Lung (tissue), 17 donors: ENCODE measurements at places on chromosomes 3 and 15. TPM values are rescaled to one million over a fixed set of nuclear protein-coding genes. Genes with fewer than 3 reads are reported as not detected.

Gene ZNF385D
- 3.1 TPM for total RNA-seq

Gene PIF1
- total RNA-seq, result 2.4 TPM

Gene ADGRG7
- total RNA-seq, result not detected

Gene DOCK3
- 1.4 TPM for total RNA-seq

DNA sequence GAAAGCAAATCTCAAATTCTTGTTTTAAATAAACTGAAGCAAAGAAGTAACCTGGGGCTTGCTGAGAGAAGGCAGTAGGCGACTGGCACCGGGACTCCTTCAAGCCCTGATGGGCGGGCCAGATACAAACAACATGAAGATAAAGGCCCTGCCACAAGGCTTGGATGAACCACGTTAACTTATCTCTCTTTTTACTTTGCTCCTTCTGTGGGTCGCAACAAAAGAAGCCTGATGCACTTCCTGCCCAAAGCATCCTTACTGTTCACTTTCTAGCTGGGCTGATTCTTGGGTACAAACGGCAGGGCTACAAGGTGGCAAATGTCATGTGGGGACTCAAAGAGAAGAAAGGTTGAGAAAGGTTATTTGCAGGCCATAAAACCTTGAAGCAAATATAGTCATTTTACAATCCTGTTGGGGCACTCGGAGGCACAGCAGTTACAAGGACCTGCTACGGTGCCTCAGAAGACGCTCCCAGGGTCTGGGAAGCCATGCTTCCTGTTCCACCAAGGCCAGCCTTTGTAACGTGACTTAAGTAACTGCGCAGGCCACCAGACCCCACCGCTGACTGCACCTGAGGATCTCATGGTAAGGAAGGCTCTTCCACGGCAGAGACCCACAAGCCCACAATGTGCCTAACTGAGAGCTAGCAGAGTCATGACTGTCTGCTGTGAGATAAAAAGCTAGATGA lies 71.1 kb downstream of the CHSY1 start:
- peaks cover 16% of the 10 kb centered on the region for H3K36me3 ChIP-seq
- H3K27ac ChIP-seq, result peak overlapping the region; percentile 16
- H3K4me3 ChIP-seq, result no peak overlapping the region
- H3K4me1 ChIP-seq, result peaks cover 19% of the 10 kb centered on the region
- DNase-seq, result no peak
- no peaks in the 10 kb centered on the region for H3K27me3 ChIP-seq

GRCh38 chr3:150286390-150287147 lies 121.5 kb upstream of the TSC22D2 start:
- H3K27me3 ChIP-seq, result no peaks in the 10 kb centered on the region
- peak overlapping the region; percentile 45 for H3K27ac ChIP-seq
- no peaks in the 10 kb centered on the region for H3K36me3 ChIP-seq
- no peak overlapping the region for H3K4me3 ChIP-seq
- H3K4me1 ChIP-seq, result no peaks in the 10 kb centered on the region

DNA sequence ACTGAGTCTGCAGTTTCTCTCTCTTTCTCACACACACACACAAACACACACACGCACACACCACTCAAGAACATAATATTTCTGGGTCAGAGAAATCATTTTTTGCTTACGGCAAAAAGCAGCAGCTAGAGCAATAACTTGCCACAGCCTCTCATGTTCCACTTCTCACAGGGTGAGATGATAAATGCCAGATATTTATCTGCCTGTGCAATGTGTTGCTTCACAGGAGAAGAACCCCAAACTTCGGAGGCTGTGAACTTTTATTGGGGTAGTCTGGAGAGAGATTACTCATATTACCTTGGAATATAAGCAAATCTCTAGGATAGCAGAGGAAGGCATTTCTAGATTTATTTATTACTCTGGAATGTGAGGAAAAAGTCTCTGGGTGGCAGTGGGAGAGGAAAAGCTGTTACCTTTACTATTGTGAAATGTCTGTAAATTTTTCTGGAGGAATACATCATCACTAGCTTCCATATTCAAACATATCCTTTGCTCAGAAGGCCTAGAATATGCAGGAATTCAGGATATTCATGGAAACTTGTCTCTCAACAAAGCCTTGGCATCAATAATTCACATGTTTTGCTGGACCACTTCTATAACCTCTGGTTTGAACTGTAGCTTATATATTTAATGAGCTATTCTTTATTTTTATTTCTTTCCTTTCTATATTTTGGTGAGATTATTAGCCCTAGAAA lies 369.2 kb downstream of the NSUN3 start:
- H3K27me3 ChIP-seq, result no peaks in the 10 kb centered on the region
- no peak for DNase-seq
- no peak overlapping the region for H3K27ac ChIP-seq
- H3K4me1 ChIP-seq, result no peaks in the 10 kb centered on the region
- H3K36me3 ChIP-seq, result no peaks in the 10 kb centered on the region

- H3K27ac ChIP-seq, result no peak overlapping the region
- H3K36me3 ChIP-seq, result no peaks in the 10 kb centered on the region
- no peaks in the 10 kb centered on the region for H3K27me3 ChIP-seq
- H3K4me1 ChIP-seq, result peaks cover 65% of the 10 kb centered on the region
- H3K4me3 ChIP-seq, result no peak overlapping the region
Measured at GRCh38 chr3:4507024-4507596, 14.0 kb downstream of the ITPR1 start.

DNA sequence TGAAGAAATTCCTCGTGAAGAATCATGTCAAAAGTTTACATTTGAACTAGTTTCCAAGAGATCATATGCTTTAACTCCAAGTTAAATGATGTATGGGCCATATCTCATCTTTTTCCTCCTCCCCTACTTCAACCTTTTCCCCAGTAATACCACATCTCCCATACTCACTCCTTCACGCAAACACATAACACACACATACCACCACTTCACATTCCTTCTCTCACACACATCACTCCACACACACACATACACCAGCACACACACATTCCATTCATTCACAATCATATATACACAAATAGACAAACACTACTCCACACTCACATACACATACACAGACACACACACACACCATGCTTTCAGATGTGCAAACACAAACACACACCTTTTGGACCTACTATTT lies 769.0 kb upstream of the NR2F2 start:
- H3K36me3 ChIP-seq, result no peaks in the 10 kb centered on the region
- DNase-seq, result no peak
- no peak overlapping the region for H3K4me3 ChIP-seq

DNA sequence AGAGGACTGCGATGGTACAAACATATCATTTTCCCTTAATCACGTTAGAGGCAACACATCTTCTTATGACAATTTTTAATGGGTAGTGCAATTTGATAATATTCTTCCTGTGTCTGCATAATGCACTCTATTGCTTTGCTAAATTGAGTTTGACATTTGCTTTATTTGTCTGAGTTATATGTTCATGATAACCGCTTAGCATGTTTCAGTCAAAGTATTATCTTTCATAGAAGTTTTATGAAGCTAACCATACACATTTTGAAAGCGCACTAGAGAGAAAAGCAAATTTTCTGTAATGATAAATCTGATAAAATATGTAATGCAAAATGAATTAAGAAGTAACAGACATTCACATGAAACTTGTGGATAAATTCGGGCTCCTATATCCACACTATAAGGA lies 1276.9 kb downstream of the ZPLD1 start:
- H3K36me3 ChIP-seq, result no peaks in the 10 kb centered on the region
- DNase-seq, result no peak
- no peaks in the 10 kb centered on the region for H3K27me3 ChIP-seq
- H3K27ac ChIP-seq, result no peak overlapping the region

DNA sequence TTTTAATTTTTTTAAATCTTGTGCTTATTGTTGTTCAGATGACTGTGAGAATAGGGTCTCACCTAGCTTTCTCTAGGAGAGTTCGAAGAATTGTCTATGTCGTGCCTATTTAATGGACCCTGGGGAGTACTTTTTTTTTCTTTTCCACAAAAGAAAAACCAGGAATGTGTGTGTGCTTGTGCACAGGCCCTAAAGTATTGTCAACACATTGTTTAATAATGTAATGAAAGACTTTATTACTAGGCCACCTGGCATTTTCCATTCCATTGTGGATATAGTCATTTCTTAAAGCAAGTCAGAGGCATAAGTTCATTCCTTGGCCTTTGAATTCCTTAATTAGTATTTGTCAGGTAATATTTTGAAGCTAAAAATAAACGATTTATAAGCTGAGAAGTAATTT lies 135.9 kb downstream of the KLHL25 start:
- no peak for DNase-seq
- H3K4me1 ChIP-seq, result no peaks in the 10 kb centered on the region
- H3K36me3 ChIP-seq, result peaks cover 36% of the 10 kb centered on the region
- no peak overlapping the region for H3K4me3 ChIP-seq
- H3K27me3 ChIP-seq, result no peaks in the 10 kb centered on the region

DNA sequence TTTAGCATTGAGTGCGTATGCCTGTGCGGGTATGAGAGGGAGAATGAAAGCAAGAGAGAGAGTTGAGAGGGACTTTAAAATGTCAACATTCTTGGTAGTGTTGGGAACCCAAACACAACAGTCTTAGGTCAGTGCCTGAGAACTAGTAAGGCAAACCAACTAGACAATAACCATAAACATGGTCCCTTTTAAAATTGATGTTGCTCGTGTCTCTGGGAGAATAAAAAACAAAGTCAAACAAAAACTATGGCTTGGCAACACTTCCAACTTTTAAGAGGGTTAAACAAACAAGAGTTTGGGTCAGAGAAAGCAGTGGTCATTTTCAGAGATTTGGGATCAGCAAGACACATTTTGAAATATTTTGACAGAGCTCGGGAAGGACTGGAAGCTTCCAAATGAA lies 146.7 kb upstream of the THBS1 start:
- H3K4me1 ChIP-seq, result peaks cover 17% of the 10 kb centered on the region
- H3K27ac ChIP-seq, result no peak overlapping the region
- no peak for DNase-seq
- no peaks in the 10 kb centered on the region for H3K27me3 ChIP-seq
- no peaks in the 10 kb centered on the region for H3K36me3 ChIP-seq

- H3K27me3 ChIP-seq, result no peaks in the 10 kb centered on the region
- peaks cover 19% of the 10 kb centered on the region for H3K4me1 ChIP-seq
- H3K36me3 ChIP-seq, result peaks cover 18% of the 10 kb centered on the region
Measured at GRCh38 chr15:72341361-72341760, 21.4 kb upstream of the CELF6 start.

GRCh38 chr15:57550640-57551039 lies 41.1 kb upstream of the MYZAP start:
- peak overlapping the region; percentile 83 for H3K27ac ChIP-seq
- no peaks in the 10 kb centered on the region for H3K27me3 ChIP-seq
- no peak for DNase-seq
- H3K36me3 ChIP-seq, result no peaks in the 10 kb centered on the region

- no peak overlapping the region for H3K4me3 ChIP-seq
- DNase-seq, result no peak
- no peaks in the 10 kb centered on the region for H3K4me1 ChIP-seq
- no peaks in the 10 kb centered on the region for H3K27me3 ChIP-seq
- no peak overlapping the region for H3K27ac ChIP-seq
Measured at GRCh38 chr3:147618691-147619090, 209.5 kb downstream of the ZIC1 start.

GRCh38 chr3:4866866-4867265 lies 112.4 kb upstream of the BHLHE40 start:
- H3K36me3 ChIP-seq, result no peaks in the 10 kb centered on the region
- H3K27ac ChIP-seq, result peak overlapping the region; percentile 1
- H3K27me3 ChIP-seq, result no peaks in the 10 kb centered on the region
- DNase-seq, result peak; percentile 66
- H3K4me3 ChIP-seq, result no peak overlapping the region
- H3K4me1 ChIP-seq, result peaks cover 12% of the 10 kb centered on the region
